ENCODE measurements at places on chromosomes 12 and 14. TPM values are rescaled to one million over a fixed set of nuclear protein-coding genes. Genes with fewer than 3 reads are reported as not detected.

DNA sequence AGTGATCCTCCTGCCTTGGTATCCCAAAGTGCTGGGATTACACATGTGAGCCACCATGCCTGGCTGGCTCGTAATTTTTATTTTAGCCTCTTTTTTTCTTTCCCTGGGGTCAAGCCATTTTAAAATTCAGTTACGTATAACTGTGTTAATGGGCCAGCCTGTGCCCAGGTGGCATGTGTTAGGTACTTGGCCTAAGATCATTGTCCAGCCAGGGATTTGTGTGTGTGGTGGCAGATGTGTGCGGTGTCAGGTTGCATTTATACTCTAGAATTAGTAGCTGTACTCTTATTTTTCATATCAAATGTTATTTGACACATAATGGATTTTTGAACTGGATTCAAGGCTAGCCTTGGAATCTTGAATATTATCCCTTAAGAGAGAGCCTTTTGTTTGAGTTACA is 69.3 kb downstream of the FBXO34 start:
- no peaks in the 10 kb centered on the region for H3K27me3 ChIP-seq
- H3K36me3 ChIP-seq = no peaks in the 10 kb centered on the region
- H3K27ac ChIP-seq = no peak overlapping the region
- no peak overlapping the region for H3K4me3 ChIP-seq

- no peaks in the 10 kb centered on the region for H3K4me1 ChIP-seq
- no peak for DNase-seq
- no peaks in the 10 kb centered on the region for H3K36me3 ChIP-seq
- H3K27me3 ChIP-seq = no peaks in the 10 kb centered on the region
- no peak overlapping the region for H3K27ac ChIP-seq
Measured at GRCh38 chr12:3888659-3889058, 15.5 kb upstream of the PARP11 start.

DNA sequence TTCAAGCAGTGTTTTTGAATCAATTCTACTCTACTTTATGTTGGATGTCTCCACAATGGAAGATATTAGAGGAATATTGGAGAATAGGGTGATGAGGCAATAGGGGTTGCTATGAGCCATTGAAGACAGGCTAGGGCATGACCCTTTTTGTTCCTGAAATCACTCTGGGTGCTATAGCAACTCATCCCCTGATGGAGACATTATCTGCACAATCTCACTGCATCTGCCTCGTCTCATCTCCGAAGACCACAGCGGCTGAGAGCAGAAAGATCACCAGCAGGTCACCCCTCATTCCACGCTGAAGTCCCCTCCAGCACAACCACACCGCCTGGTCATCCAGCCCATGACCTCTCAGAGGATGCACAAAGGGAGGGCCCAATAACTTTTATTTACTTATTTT is 150.4 kb upstream of the TMEM132C start:
- no peak overlapping the region for H3K4me3 ChIP-seq
- H3K27me3 ChIP-seq = no peaks in the 10 kb centered on the region
- no peak overlapping the region for H3K27ac ChIP-seq
- no peaks in the 10 kb centered on the region for H3K36me3 ChIP-seq
- DNase-seq = no peak

Gene KCNA5
- polyA plus RNA-seq = not detected

DNA sequence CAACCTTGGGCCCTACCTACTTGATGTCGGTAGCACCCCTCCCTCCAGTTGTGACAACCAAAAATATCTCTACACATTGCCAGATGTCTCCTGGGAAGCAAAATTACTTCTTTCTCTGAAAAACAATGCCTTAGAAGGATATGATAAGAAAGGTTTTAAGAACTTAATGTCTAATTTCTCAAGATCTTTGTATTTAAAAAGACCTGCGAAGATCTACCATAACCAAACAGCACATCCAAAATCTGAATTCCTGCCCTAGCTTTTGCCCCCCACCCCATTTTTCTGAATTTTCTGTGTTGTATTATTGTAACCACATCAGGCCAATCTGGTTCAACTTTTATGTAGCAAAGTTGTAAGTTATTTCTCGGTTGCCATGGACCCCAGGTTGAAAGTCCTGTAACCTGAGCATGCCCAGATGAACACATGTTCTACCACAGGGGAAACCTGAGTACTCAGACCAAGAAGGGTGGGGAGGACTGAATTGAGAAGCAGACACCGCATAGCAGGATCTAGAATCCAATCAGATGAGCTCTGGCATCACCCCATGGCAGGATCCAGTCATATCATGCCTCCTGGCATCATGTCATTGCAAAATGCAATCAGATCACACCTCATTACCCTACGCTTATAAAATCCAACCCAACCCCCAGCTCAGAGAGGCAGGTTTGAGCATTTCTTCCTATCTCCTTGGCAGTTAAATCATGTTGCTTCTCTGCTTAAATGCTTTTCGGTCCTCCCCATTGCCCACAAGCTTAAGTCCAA is 8.7 kb downstream of the TMEM253 start:
- DNase-seq = no peak
- H3K4me3 ChIP-seq = no peak overlapping the region
- H3K27ac ChIP-seq = no peak overlapping the region
- no peaks in the 10 kb centered on the region for H3K36me3 ChIP-seq

Gene GPR132
- not detected for polyA plus RNA-seq
